GM13976 (cell line): ENCODE measurements at places on chromosomes 12 and 14.

GRCh38 chr12:87779016-87779415 is 250.2 kb downstream of the C12orf50 start:
- DNase-seq, result no peak

DNA sequence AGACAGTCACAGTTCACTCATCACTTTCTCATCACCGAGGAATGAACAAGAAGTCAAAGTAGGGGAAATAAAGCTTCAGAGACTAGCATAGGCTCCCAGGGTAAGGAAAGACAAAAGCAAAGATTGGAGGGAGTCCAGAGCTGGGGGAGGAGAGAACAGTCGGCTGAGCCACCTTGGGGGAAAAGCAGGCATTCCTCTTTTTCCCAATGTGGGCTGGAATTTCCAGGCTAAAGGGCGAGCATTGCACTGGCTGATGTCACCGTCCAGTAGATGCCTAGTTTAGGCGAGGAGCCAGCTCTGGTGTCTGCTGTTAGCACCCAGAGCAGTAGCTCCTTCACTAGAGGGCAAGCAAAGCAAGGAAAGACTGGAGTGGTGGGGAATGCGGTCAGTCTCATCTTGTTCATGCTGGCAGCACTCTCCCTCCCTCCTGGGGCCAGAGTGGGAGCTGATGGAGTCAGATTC is 8.5 kb upstream of the KRT75 start:
- peak; percentile 3 for DNase-seq

GRCh38 chr12:31206038-31206670 is 119.8 kb downstream of the SINHCAF start:
- no peak for DNase-seq

DNA sequence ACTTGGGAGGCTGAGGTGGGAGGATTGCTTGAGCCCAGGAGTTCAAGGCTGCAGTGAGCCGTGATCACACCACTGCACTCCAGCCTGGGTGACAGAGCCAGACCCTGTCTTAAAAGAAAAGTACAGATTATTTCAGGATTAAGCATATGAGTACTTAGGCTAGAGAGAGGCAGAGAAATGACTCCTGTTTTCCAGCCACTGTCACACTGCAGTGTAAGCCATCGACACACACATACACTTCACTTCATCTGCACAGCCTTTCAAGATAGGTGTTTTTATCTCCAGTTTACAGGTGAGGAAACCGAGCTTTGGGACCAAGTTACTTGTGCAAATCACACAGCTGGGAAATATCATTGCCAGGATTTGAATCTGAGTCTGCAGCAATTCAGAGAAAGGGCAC is 77.2 kb downstream of the ETV6 start:
- DNase-seq, result no peak

GRCh38 chr14:22320362-22320750 is 268.7 kb downstream of the DAD1 start:
- no peak for DNase-seq

GRCh38 chr12:111780166-111780565 is 13.4 kb downstream of the ALDH2 start:
- no peak for DNase-seq

- no peak for DNase-seq
Observed at GRCh38 chr12:115000038-115000437, 316.1 kb upstream of the TBX3 start.

DNA sequence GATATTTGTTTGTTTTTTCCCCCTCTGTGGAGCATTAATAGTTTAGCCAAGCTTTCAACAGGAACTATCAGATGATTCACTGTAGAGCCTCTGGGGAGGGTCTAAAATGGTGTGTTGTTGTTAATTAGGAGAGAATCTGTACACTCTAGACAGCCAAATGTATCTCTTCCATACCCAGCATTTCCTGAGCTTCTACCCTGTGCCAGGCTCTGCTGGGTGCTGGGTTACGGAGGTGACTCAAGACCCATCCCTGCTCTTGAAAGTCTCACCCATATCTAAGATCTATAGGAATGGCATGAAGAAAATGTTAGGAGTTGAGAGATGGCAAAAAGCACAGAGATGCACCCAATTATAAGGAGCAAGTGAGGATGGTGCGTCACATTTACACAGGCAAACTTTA is 245.8 kb downstream of the C12orf75 start:
- DNase-seq, result no peak

DNA sequence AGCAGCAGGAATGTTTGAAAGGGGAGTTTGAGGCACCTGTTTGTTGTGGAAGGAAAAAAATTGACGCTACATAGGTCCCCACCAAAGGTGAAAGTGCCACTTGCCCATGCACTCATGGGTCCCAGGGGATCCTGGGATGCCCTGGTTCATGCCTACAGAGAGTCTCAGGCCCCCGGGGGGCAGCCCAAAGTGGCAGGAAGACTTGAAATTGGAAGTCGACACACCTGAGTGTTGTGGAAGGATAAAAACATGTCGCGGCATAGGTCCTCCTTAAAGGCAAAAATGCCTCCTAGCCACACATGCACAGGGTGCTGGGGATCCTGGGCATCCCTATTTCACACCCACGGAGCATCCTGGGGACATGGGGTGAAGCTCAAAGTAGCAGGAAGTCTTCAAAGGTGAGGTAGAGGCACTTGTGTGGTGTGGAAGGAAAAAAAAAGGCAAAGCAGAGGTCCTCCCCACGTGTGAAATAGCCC is 576.1 kb downstream of the ALG10 start:
- peak; percentile 4 for DNase-seq

DNA sequence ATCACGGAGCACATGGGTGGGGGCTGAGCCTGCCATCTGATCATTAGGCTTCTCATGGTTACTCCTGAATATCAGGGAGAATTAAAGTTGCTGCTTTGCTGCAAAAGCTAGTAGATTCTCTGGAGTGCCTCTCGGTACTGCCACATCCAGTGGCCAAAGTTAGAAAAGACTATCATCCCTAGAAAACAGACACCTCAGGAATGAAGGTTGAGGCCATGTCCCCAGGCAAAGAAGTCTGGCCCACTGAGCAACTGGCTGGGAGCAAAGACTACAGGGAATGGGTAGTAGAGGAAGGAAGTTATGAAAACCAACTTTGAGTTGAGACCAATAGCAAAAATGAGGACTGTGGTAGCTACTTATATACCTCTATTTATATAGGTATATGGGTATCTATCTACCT is 258.7 kb downstream of the EFCAB11 start:
- DNase-seq, result no peak

GRCh38 chr14:75826599-75826998 is 155.2 kb downstream of the TGFB3 start:
- DNase-seq, result no peak

GRCh38 chr14:20583908-20584307 is 3.9 kb downstream of the RNASE11 start:
- DNase-seq, result no peak

DNA sequence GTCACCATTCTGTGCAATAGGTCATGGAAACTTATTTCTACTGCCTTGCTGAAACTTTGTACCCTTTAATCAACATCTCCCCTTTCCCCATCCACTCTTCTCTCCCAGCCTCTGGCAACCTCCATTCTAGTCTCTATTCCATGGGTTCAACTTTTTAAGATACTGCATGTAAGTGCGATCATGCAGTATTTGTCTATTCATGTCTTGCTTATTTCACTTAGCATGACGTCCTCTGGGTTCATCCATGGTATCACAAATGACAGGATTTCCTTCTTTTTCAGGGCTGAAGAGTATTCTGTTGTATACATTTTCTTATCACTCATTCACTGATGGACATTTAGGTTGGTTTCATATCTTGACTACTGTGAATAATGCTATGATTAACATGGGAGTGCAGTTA is 222.4 kb downstream of the PAX9 start:
- DNase-seq, result no peak

- DNase-seq, result no peak
Observed at GRCh38 chr12:19794116-19794515, 354.8 kb downstream of the AEBP2 start.

DNA sequence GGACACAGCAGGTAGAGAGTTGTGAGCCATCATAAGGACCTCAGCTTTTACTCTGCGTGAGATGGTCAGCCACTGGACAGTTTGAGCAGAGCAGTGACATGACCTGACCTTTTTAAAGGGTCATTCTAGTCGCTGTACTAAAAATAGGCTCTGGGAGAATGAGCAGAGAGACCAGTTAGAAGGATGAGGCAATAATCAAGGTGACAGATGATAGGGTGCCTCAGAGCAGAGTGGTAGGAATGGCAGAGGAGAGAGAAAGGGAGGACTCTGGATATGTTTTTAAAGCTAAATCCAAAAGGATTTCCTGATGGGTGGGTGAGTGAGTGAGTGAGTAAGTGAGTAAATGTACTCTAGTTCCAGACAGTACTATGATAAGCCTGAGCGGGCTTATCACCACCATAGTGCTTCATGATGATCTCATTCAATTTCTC is 83.6 kb upstream of the ARHGAP5 start:
- DNase-seq, result no peak

- DNase-seq, result no peak
Observed at GRCh38 chr12:117380083-117380482, 18.7 kb upstream of the NOS1 start.

DNA sequence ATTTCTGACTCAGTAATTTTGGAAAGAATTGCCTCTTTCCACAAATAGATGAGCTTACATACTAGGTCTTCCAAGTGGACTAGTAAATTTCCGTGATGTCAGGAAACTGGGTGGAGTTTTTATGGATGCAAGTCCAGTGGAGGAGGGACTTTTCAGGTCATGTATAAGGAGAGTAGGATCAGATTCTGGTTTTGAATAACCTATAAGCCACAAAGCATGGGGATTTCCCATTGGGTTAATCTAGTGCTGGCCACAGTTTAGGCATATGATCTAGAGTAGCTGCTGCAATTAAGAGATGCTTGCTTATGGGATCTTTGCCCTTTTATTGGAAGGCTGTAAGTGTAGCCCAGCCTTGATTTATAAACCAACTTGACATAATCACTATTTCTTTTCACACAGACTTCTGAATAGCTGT is 33.8 kb downstream of the STK38L start:
- peak; percentile 43 for DNase-seq

DNA sequence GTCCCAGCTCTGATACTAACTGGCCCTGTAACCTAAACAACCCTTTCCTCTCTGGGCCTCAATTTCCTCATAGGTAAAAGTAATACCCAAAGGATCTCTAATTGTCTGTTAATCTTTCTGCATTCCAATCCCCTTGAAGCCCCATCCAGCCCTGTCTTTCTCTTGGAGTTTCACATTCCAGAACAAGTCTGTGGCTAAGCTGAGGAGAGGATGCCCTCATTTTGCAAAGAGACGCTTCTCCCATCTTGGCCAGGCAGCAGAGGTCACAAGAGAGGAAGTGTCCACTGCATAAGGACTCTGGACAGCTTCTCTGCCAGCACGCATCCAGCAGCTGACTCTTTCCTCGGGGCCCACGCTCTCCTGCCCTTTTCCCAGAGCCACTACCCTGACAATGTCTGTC is 263.4 kb upstream of the FKBP4 start:
- DNase-seq, result no peak

DNA sequence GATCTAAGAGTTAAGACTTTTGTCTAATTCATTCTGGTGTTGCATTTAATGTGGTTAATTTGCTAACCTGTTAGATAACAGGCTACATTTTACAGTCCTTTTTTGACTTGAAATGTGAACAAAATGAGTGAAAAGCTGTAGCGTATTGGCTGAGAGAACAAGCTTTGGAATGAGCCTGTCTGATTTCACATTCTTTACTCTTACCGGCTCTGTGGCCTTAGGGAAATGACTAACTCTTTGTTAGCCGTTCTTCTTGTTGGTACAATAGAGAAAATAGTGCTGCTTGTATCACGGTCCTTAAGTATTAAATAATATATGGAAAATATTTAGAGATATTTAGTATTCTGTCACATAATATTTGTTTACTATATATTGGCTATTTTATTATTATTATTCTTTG is 1.9 kb downstream of the MNAT1 start:
- no peak for DNase-seq

GRCh38 chr12:124125203-124125871 is 152.3 kb downstream of the ZNF664 start:
- DNase-seq, result peak; percentile 68

GRCh38 chr12:48447755-48448154 is 24.6 kb upstream of the ANP32D start:
- no peak for DNase-seq

- DNase-seq, result no peak
Observed at GRCh38 chr14:71286126-71286525, 378.9 kb downstream of the PCNX1 start.

DNA sequence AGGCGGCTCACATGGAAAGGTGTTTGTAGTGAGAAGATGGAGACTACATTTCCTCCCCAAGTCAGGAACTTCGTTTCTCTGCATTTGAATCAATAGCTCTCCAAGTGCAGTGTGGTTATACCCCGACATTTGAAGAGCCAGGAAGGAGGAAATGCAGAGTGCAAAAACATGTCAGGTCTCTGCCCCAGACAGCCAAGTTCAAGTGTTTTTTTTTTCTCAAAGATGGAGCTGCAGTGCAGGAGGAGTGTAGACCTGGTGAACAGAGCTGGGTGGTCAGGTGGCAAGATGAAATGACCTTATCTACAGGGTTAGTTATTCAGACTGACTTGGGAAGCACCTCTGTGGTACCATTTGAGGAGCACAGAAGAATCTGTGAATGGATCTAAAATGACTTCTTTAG is 21.3 kb downstream of the MLXIP start:
- no peak for DNase-seq

- DNase-seq, result peak; percentile 91
Observed at GRCh38 chr14:22766457-22767322, at the start of gene OXA1L. Gene OXA1L, plus strand, starts transcription at chr14:22766688. Its CDS starts 14 bp downstream, at chr14:22766702.

DNA sequence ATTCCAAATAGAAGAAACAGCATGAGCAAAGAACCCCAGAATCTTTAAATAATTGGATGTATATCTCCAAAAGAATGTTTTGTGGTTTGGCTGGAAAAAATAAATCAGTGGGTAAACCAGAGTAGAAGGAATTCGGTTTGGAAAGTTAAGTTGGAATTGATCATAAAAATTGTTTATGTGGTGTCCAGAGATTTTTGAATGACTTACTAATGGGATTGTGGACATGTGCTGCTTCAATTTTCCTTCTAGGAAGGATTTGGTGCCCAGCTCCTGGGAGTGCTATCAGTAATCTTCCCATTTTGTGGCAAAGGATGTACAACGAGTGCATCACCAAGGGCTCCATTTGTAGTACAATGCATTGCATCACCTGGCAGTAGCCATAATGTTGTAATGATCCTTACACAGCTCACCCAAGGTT is 224.8 kb downstream of the SLC16A7 start:
- DNase-seq, result no peak

- no peak for DNase-seq
Observed at GRCh38 chr12:41635626-41636364, 447.7 kb downstream of the PDZRN4 start.

- DNase-seq, result no peak
Observed at GRCh38 chr12:6145564-6145963, 21.1 kb upstream of the VWF start.

GRCh38 chr14:37894463-37894862 is 299.0 kb downstream of the TTC6 start:
- no peak for DNase-seq

- DNase-seq, result no peak
Observed at GRCh38 chr12:105288311-105288996, 42.0 kb upstream of the C12orf75 start.
